ENCODE measurements at places on chromosomes 12 and 14. TPM values are rescaled to one million over a fixed set of nuclear protein-coding genes. Genes with fewer than 3 reads are reported as not detected.

DNA sequence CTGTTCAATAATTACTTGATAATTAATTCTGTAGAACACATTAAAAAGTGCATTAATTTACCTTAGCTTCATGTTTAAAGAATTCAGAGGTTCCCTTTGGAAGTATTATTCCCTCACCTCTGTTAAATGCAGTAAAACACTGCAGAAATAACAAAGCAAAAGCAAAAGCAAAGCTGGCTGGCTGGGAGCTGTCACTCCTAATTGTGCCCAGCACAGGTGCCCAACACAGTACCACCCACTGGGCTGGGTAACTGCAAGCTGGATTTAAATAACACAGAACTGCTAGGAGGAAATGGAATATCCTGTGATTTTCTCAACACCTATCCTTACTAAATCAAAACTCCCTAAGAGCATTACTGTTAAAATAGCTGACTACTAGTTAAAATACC lies 72.6 kb downstream of the SLC2A13 start:
- H3K27me3 ChIP-seq, result no peaks in the 10 kb centered on the region
- H3K27ac ChIP-seq, result no peak overlapping the region
- DNase-seq, result no peak
- H3K4me1 ChIP-seq, result no peaks in the 10 kb centered on the region

- no peak overlapping the region for H3K27ac ChIP-seq
- no peaks in the 10 kb centered on the region for H3K36me3 ChIP-seq
- no peaks in the 10 kb centered on the region for H3K27me3 ChIP-seq
- H3K4me3 ChIP-seq, result no peak overlapping the region
- DNase-seq, result no peak
Measured at GRCh38 chr12:2300886-2301285, 248.1 kb downstream of the CACNA1C start.

DNA sequence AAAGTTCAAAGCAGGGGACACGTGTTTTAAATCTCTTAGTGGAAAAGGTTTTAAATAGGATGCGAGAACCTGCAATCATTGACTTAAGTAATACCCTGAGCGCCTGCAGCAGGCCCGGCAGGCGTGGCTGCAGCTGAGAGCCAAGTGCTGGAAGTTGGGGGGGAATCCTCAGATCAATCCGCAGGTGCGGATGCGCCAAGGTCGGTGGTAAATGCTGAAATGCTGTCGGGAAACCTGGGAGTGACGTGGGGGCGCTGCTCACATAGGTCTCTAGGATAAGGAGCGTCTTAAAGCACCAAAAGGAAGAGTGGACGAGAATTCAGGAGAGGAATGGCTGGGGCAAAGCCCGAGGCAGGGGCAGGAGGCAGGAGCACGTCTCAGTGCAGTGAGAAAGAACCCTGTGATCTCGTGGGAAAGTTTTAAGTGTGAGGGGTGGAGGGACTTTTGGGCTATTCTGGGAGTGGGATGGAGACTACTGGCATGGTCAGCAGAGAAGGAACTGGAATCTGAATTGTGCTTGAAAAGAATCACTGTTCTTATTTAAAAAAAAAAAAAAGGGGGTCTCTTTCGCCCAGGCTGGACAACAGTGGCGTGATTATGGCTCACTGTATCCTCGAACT lies 883 bp upstream of the CDCA4 start:
- H3K36me3 ChIP-seq, result no peaks in the 10 kb centered on the region
- DNase-seq, result peak; percentile 36
- no peaks in the 10 kb centered on the region for H3K27me3 ChIP-seq
- H3K4me3 ChIP-seq, result peak overlapping the region; percentile 89
- peaks cover 22% of the 10 kb centered on the region for H3K4me1 ChIP-seq

- H3K36me3 ChIP-seq, result no peaks in the 10 kb centered on the region
- no peaks in the 10 kb centered on the region for H3K27me3 ChIP-seq
- peak overlapping the region; percentile 64 for H3K27ac ChIP-seq
- peaks cover 56% of the 10 kb centered on the region for H3K4me1 ChIP-seq
Measured at GRCh38 chr12:132491138-132491663, 1.2 kb downstream of the FBRSL1 start.

GRCh38 chr14:88481059-88481458 lies 73.7 kb downstream of the PTPN21 start:
- H3K36me3 ChIP-seq, result peaks cover 16% of the 10 kb centered on the region
- no peak overlapping the region for H3K27ac ChIP-seq
- H3K4me1 ChIP-seq, result no peaks in the 10 kb centered on the region
- no peaks in the 10 kb centered on the region for H3K27me3 ChIP-seq
- DNase-seq, result no peak
- H3K4me3 ChIP-seq, result no peak overlapping the region

DNA sequence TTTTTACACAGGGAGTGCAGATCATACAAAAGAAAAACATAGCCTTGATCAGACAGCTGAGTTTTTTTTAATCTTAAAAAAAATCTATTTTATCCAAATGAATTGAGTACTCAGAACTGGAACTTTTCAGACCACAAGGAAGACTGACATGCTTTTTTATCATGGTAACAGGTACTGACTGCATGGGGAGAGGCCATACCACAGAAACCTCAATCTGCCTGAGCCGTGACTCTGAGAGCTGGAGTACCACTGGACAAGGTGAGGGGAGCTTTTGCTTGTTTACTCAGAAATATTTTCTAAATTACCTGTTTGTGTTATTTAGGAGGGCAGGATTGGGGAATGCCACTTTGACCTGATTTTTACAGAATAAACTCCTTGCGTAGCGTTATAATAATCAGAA lies 143.9 kb downstream of the ALX1 start:
- no peaks in the 10 kb centered on the region for H3K27me3 ChIP-seq
- no peaks in the 10 kb centered on the region for H3K4me1 ChIP-seq

DNA sequence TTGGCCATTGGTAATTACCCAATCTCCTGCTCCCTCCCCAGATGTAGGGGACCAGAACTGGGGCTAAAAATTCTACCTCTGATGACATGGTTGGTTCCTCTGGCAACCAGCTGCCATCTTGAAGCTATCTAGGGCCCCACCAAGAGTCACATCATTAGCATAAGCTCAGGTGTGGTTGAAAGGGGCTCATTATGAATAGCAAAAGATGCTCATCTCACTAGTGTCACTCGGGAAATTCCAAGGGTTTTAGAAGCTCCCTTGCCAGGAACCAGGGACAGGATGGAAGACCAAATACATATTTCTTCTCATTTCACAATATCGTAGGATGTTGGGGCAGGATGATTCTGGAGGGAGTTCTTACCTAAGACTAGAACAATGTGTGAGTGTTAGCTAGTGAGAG lies 38.6 kb downstream of the EID3 start:
- H3K4me1 ChIP-seq, result peaks cover 62% of the 10 kb centered on the region
- no peaks in the 10 kb centered on the region for H3K27me3 ChIP-seq
- H3K4me3 ChIP-seq, result no peak overlapping the region
- DNase-seq, result no peak
- peaks cover 72% of the 10 kb centered on the region for H3K36me3 ChIP-seq

DNA sequence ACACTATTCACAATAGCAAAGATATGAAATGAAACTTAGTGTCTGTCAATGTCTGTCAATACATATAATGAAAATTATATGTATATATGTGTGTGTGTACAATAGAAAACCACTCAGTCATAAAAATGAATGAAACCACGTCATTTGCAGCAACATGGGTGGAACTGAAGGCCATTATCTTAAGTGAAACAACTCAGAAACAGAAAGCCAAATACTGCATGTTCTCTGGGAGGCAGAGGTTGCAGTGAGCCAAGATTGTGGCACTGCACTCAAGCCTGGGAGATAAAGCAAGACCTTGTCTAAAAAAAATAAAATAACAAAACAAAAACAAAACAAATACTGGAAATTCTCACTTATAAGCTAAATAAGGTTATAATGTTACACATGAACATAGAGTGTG lies 16.7 kb upstream of the E2F7 start:
- no peak overlapping the region for H3K4me3 ChIP-seq
- no peaks in the 10 kb centered on the region for H3K36me3 ChIP-seq
- DNase-seq, result no peak
- no peak overlapping the region for H3K27ac ChIP-seq
- H3K4me1 ChIP-seq, result no peaks in the 10 kb centered on the region

The RTL1 gene
- total RNA-seq, result 5.9 TPM

The SLC7A7 gene
- total RNA-seq, result 18.6 TPM

The ZNF219 gene
- total RNA-seq, result 112 TPM

Measured in adrenal gland (tissue), 19 donors.